ENCODE measurements at places on chromosomes 2 and 18. TPM values are rescaled to one million over a fixed set of nuclear protein-coding genes. Genes with fewer than 3 reads are reported as not detected.

Gene EMILIN1
- polyA plus RNA-seq: 0.64 TPM

Gene ERCC3
- 25.8 TPM for polyA plus RNA-seq

Gene ABCA12
- polyA plus RNA-seq: not detected

Gene CXCR1
- not detected for polyA plus RNA-seq

Gene AMER3
- not detected for polyA plus RNA-seq

Gene C2orf78
- polyA plus RNA-seq: 0.12 TPM

Gene C2orf72
- not detected for polyA plus RNA-seq

Gene MYO3B
- not detected for polyA plus RNA-seq

Gene KIAA2012
- not detected for polyA plus RNA-seq

Gene XIRP2
- not detected for polyA plus RNA-seq

Gene CGREF1
- not detected for polyA plus RNA-seq

Gene TRPM8
- polyA plus RNA-seq: not detected

Gene FHL2
- polyA plus RNA-seq: not detected

Gene MITD1
- 65.0 TPM for polyA plus RNA-seq

Gene ERFE
- not detected for polyA plus RNA-seq

Gene PPM1G
- polyA plus RNA-seq: 70.4 TPM

Gene SCG2
- polyA plus RNA-seq: not detected

Gene BUB1
- not detected for polyA plus RNA-seq

Gene GALR1
- polyA plus RNA-seq: not detected

Gene CHMP3
- 61.6 TPM for polyA plus RNA-seq

Gene TACR1
- polyA plus RNA-seq: 0.14 TPM

Gene POU3F3
- not detected for polyA plus RNA-seq

Gene OR6B2
- not detected for polyA plus RNA-seq

Gene PROKR1
- not detected for polyA plus RNA-seq

Gene UGT1A4
- not detected for polyA plus RNA-seq

Gene ZAP70
- 2.6 TPM for polyA plus RNA-seq

Gene NMUR1
- polyA plus RNA-seq: not detected

Gene PNPT1
- 27.3 TPM for polyA plus RNA-seq

Gene RAD51AP2
- not detected for polyA plus RNA-seq

Gene ZNF396
- 0.67 TPM for polyA plus RNA-seq

Gene CIDEA
- not detected for polyA plus RNA-seq

Gene RBM43
- 0.96 TPM for polyA plus RNA-seq

Gene HAAO
- polyA plus RNA-seq: 5.2 TPM

Gene SIX2
- polyA plus RNA-seq: not detected

Gene CYP27A1
- polyA plus RNA-seq: 0.17 TPM

Gene PLEKHH2
- polyA plus RNA-seq: not detected

Gene CCDC195
- polyA plus RNA-seq: not detected

Gene TMEM37
- not detected for polyA plus RNA-seq

Gene DPYSL5
- not detected for polyA plus RNA-seq
